ENCODE measurements at places on chromosomes 6 and 20.

DNA sequence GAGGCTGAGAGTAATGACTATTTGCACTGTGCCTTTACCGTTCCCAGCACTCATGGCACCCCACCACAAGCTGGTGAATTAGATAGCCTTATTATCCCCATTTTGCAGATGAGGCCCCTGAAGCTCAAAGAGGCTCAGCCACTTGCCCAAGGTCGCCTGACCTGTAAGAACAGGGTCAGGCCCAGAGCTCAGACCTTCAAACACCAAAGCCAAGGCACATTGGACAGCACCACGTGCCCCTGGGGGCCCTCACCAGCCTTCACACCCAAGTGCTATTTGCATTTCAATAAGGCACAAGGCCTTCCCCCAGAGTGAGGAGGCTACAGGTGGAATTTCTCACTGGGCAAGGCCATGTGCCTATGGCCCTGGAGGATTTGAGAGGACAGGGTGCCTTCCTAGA, 14.2 kb upstream of the C6orf132 start:
- DNase-seq: no peak

DNA sequence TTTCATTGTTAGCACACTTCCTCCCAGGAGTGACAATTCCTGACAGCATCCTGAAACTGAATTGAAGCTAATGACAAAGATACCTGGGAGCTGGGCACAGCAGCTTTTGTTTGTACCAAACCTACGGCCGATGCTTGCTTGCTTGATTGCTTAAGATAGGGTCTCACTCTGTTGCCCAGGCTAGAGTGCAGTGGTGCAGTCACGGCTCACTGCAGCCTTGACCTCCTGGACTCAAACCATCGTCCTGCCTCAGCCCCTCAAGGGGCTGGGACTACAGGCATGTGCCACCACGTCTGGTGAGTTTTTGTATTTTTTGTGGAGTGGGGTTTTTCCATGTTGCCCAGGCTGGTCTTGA, 84.7 kb upstream of the SCP2D1 start:
- no peak for DNase-seq

DNA sequence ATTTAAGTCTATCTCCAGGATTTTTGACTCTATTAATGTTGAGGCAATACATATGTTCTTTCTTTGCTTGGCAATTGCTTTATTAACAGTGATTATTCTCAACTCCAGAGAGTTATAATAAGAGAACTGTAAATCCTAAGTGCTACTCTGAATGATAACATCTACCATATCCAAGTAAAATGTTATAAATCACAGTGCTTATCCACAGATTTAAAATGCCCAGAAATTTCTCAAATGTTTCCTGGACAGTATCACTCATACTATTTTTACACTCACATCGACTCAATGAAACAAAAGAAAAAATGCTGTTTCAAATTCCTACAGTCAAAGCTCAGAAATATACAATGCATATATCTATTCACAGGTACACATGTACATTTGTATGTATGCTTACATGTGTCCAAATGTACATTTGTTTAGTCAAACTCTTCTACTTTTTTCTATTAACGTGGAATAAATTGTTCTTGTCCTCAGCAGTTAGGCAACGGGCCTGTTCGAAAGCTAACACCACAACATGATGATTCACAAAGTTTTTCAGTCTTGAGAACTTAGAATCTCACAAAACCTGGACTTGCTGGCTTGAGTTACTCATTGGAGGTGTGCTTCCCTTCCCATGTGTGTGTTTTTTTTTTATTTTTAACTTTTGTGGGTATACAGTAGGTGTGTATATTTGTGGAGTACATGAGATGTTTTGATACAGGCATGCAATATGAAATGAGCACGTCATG, 193.0 kb downstream of the GJA10 start:
- no peak for DNase-seq

GRCh38 chr6:7087066-7087465, 20.7 kb upstream of the RREB1 start:
- DNase-seq: no peak

- no peak for DNase-seq
These were observed 31.8 kb downstream of the SNX14 start for GRCh38 chr6:85561750-85562357.

DNA sequence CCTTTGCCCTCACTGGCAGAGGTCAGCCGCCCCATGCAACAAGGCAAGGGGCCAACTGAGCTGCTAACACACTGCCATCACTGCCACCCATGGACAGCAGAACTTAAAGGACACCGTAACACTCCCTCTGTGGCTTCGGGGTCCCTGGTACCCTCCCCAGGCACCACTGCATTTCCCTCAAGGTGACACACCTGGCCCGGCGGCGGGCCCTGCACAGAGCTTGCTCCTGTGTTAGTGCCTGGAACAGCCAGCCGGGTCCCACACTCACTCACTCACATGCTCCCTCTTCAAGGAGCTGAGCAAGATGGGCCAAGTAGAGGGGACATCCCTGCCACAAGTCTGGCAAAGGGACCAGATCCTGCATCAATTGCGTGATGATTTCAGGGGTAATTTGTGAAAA, 126.5 kb upstream of the SOX4 start:
- DNase-seq: no peak

DNA sequence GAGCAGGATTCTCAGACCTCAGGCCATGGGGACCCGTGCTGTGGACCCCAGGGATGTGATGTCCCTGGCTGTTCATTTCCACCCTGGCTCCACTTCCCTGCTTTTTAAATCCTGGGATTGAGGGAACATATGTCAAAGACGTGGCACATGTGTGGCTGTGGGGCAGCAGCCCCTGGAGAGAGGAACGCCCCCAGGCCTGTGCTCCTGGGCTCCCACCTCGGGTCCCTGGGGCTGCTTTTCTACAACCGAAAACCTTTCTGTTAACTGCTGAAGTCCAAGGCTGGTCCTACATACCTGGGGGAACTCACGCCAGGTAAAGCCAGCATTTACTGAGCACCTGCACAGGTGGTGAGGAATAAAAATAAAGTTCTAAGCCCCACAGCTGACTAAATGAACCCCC, 102.3 kb upstream of the FRMD1 start:
- no peak for DNase-seq

DNA sequence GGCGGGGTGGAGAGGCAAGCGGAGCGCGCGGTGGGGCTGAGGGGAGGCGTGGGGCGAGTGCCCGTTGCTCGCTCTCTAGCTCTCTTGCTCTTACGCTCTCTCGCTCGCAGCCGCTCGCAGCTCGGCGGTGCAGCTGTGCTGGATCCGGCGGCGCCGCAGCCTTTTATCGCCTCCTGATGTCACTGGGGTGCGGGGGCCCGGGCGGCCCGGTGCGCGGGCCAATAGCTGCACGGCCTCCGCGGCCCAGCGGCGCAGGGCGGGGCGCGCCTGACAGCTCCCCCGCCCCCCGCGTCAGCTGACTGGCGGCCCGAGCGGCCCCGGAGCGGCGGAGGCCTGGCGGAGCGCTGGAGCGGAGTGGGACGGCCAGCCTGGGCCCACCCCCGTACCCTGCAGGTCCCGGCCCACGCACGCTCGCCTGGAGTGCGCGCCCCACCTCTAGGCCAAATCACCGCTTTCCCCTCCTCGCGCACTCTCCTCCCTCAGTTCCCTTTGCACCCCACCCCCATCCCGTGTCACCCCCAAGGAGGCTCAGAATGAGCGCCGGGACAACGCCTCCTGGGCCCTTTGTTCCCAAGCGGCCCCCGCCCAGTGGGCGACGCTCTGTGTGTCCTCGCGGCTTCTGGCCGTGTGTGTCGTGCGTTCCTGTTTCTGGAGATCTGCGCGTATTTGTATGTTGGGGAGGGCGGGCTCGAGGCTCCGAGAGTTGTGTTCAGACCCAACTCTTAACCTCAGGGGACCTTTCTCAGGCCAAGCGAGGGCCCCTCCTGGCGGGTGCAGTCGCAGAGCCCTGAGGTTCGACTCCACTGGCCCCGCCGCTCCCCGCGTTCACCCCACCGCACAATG, at the start of gene MAFB:
Gene MAFB (minus strand): TSS at position 137 of the 843 bp plus-strand sequence. CDS start 386 bp downstream, outside the sequence.
- peak; percentile 46 for DNase-seq

GRCh38 chr6:161498359-161498758, 224.5 kb upstream of the AGPAT4 start:
- DNase-seq: no peak
